ENCODE measurements at places on chromosomes 1 and 21. TPM values are rescaled to one million over a fixed set of nuclear protein-coding genes. Genes with fewer than 3 reads are reported as not detected.

- peak within 1 kb of the TSS; percentile 8 for H3K4me3 ChIP-seq
- H3K27me3 ChIP-seq: peaks cover 11% of the 10 kb centered on the region
- no peak for DNase-seq
Measured at GRCh38 chr1:24555591-24556413, at the start of gene NCMAP. NCMAP (plus strand) TSS chr1:24556087; CDS start chr1:24595431, 39,344 bp downstream.

- DNase-seq: peak; percentile 76
- no peaks in the 10 kb centered on the region for H3K27me3 ChIP-seq
- no peak overlapping the region for H3K4me3 ChIP-seq
- H3K27ac ChIP-seq: peak overlapping the region; percentile 65
Measured at GRCh38 chr1:197787056-197787455, 11.8 kb upstream of the DENND1B start.

DNA sequence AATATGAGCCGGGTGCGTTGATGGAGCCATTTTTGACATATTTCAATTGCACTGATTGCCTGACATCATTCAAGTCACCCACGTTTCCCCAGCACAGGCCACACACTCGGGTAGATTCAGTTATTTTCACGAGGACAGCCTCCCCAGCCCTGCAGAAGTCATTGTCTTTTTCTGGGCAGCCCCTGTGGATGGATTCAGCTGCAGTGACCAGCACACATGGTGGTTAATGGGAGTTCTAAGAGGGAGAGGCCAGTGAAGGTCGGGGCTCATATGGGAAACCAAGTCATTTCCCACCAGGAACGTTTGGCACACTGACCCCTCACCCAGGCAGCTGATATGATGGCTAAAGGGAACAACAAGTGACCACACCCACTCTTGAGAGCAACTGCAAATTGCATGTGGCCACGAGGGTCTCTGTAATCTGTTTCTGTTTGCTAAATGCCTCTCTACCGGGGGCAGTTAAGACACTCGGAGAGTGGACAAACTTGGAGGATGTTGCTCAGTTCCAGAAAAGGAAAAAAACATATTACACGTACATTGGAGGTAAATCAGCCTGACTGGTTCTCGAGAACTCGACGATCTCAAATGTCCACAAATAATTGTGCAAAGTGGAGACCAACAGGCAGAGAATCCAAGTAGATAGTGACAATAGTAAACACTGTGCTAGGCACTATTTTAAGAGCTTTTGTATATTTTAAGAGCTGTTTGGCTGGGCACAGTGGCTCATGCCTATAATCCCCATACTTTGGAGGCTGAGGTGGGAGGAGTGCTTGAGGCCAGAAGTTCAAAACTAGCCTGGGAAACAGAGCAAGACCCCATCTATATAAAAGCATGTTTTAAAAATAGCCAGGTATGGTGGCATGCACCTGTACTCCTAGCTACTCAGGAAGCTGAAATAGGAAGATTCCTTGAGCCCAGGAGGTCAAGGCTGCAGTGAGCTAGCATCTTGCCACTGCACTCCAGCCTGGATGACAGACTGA lies 167.2 kb upstream of the IRF2BP2 start:
- no peaks in the 10 kb centered on the region for H3K27me3 ChIP-seq
- DNase-seq: no peak
- H3K27ac ChIP-seq: no peak overlapping the region
- peaks cover 14% of the 10 kb centered on the region for H3K4me1 ChIP-seq

GRCh38 chr1:161305867-161306519 lies 3.8 kb downstream of the MPZ start:
- no peaks in the 10 kb centered on the region for H3K27me3 ChIP-seq
- no peak for DNase-seq
- H3K4me1 ChIP-seq: peaks cover 12% of the 10 kb centered on the region
- no peaks in the 10 kb centered on the region for H3K36me3 ChIP-seq

DNA sequence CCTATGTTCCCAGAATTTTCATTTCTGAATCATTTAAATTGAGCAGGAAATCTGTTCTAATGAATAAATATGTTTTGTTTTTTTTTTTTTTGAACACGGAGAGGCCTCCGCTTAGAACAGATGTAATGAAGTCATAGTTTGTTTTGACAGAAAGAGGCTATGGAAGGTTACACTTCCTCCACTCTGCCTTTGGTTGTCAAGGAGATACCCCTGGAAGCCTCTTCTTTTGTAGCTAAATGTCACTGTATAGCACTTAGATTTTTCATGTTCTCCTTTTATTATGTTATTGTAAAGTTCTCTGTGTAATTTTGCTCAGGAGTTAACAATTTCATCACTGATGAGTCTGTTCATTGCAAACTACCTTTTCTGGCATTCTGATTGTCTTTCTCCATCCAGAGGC lies 22.7 kb upstream of the GNG12 start:
- no peak overlapping the region for H3K4me3 ChIP-seq
- no peaks in the 10 kb centered on the region for H3K36me3 ChIP-seq
- no peak overlapping the region for H3K27ac ChIP-seq
- peaks cover 3% of the 10 kb centered on the region for H3K4me1 ChIP-seq
- no peaks in the 10 kb centered on the region for H3K27me3 ChIP-seq

GRCh38 chr1:11456965-11457364 lies 22.0 kb upstream of the DISP3 start:
- H3K27me3 ChIP-seq: peaks cover 81% of the 10 kb centered on the region
- H3K4me1 ChIP-seq: no peaks in the 10 kb centered on the region
- no peak overlapping the region for H3K27ac ChIP-seq
- no peaks in the 10 kb centered on the region for H3K36me3 ChIP-seq
- no peak overlapping the region for H3K4me3 ChIP-seq

DNA sequence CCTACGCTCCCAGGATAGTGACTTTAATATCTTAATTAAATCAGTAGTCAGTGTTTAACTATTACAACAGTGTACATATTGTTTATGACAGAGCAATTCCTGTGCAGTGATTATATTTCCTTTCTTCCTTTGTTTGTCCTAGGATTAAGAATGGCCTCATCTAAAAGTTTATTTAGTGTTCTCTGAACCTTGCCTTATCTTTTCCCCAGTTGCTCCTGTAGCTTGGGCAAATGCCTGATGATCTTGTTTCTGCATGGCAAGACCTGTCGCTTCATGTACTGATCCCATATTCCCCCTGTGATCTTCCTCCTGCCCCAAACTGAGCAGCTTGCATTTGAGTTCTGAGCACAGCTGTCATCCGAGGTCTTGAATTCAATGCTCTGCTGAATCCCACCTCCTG lies 69.1 kb upstream of the STUM start:
- no peaks in the 10 kb centered on the region for H3K36me3 ChIP-seq
- no peak for DNase-seq
- H3K27ac ChIP-seq: no peak overlapping the region
- H3K4me1 ChIP-seq: peaks cover 8% of the 10 kb centered on the region
- no peak overlapping the region for H3K4me3 ChIP-seq

- peaks cover 31% of the 10 kb centered on the region for H3K27me3 ChIP-seq
- no peaks in the 10 kb centered on the region for H3K36me3 ChIP-seq
- H3K4me1 ChIP-seq: no peaks in the 10 kb centered on the region
Measured at GRCh38 chr1:53693339-53693738, 45.6 kb downstream of the GLIS1 start.

KPNA6 gene
- 109 TPM for total RNA-seq

PTGS2 gene
- 17.6 TPM for total RNA-seq

COL11A1 gene
- total RNA-seq: not detected

Measured in MCF 10A (cell line).